ENCODE measurements at places on chromosomes 2 and 18.

DNA sequence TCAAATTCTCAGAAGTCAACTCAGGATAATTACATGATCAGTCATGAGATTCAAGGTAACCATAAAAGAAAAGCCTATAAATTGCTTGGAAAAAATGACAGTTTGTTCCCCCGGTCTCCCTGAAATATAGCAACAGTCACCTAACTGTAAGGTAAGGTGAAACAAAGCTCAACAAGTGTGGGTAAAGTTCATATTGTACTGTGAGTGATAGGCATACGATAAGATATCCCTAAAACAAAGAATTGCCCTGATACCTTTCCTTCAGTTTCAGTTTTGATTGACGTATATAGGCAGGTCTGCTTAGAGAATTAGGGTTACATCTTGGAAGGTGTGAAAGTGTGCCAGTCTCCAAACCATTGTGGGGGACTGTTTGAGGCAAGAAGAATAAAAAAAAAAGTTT is 4.0 kb upstream of the CCBE1 start:
- no peak for DNase-seq

DNA sequence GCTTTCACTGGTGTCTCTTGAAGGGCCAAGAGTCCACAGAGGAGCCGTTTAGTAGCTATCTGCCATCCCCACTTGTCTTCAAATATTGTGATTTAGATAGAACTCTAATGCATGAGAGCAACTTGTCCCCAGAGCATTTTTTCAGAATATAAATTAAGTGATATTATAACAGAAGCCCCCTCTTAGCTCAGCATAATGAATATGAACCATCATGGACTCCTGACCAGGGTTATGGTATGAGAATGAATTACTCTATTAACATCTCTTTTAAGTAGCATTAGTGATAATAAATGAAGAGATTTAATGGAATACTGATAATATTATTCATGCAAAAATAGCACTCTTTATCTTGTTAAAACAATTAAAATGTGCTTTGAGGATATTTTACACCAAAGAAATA is 709.6 kb downstream of the GALR1 start:
- DNase-seq = no peak

DNA sequence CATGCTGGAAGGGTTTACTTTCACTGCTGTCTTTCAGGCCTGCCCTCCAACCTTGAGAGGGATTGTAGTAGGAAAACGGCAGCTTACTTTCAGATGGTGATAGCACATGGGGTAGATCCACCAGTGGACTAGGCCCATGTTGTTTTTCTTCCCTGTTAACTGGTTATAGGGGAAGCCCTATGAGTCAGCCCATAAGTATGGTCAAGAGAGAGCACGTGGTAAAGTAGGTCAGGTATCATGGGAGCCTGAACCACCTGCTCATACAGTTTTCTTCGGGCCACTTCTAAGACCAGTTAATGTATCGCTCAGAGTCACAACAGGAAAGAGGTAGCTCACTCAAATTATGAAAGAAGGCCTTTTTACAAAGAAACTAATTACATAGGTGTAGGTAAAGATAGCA is 33.0 kb downstream of the PDK1 start:
- DNase-seq = no peak

GRCh38 chr2:219131327-219131726 is 29.3 kb downstream of the NHEJ1 start:
- DNase-seq = no peak

- no peak for DNase-seq
These were observed 14.6 kb upstream of the LTBP1 start for GRCh38 chr2:32931945-32932709.
